ENCODE measurements at places on chromosomes 3 and 15.

DNA sequence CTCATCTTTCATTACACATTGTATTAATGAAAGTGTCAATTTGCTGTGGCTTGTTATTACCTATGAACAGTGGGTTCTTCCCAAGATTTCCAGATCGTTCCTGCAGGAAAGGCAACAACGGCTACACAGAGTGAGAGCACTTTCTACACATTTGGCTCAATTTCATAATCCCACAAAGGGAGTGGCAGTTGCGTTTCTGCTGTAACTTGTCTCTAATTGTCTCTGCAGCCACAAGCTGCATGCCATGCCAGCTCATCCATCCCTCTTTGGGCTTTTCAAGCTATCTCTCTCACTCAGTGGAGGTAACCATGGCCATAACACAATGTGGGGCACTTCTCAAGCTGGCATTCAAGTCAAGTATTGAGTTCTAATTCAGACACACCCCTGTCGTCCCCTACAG lies 27.7 kb upstream of the CPNE4 start:
- DNase-seq = no peak

DNA sequence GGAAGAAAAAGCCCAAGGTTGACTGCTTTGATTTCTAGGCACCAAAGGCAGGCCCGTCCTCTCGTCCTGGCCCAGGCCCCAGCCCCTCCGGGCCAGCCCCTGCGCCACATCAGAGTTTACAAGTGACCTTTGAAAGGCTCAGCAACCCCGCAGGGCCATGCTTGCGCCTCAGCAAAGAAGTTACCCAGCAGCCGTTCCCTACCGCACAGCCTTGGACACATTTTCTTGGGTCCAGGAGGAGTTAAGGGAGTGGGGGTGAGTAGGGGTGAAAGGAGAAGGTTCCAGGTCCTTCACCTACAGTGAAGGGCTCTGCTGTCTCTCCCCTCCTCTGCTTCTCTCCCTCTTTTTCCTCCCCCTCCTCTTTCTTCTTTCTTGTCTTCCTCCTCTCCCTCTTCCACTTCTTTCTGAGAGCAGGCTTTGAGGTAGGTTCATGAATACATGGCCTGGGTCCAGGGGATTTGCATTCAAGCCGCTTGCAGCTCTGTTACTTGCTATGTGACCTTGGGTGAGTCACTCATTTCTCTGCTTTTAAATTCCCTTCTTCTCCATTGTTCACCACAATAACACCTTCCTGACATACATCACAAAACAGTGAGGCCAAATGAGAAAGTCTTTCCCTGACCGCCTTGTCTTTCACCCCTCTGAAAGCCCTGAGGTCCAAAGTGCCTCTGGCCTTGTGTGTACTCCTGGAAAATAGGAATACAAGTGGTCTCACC lies 223.3 kb upstream of the TPRG1 start:
- no peak for DNase-seq

DNA sequence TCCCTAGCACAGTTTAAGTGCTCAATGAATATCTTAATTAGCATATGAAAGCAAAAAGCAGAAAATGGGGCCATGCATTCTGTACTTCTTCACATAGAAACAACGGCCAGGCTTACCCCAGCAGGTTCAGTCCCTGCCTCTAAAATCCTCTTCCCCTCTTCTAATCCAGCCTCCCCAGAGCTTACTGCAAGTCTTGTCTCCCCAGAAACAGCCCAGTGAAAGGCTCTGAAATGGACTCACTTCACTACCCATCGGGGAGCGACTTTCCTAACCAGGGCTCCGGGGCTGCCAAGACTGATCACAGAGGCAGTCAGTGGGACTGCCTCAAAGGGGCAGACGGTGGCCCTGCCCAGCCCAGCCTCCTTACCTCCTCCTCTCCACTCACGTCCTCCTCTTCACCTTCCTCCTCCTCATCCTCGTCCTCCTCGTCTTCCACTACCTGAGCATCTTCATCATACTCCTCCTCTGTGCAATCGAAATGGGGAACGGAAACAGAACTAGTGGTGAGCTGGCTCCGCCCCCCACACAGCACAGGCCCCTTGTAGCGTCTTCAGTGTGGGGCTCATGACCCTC lies 38.0 kb downstream of the ANP32A start:
- no peak for DNase-seq

DNA sequence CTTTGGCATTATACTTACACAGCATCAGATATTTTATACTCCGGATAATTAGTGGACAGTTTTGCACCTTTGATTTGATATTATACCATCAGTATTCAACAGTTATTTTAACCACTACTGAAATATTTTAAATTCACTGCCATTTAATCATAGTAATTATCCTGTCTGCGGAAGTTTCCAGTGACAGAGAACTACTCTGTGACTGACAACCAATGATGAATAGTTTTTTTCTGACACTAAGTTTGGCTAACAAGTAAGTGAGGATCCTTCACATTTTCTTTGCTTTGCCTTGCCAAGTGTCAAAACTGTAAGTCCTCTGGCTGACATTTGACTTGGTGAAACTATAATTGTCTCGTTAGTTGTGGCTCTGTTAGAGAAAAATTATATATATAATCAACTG lies 30.5 kb upstream of the GOLGA8B start:
- no peak for DNase-seq

GRCh38 chr3:141942006-141942405 lies 65.6 kb downstream of the ATP1B3 start:
- no peak for DNase-seq

- DNase-seq = no peak
These were observed 39.9 kb downstream of the OIP5 start for GRCh38 chr15:41292521-41292920.

DNA sequence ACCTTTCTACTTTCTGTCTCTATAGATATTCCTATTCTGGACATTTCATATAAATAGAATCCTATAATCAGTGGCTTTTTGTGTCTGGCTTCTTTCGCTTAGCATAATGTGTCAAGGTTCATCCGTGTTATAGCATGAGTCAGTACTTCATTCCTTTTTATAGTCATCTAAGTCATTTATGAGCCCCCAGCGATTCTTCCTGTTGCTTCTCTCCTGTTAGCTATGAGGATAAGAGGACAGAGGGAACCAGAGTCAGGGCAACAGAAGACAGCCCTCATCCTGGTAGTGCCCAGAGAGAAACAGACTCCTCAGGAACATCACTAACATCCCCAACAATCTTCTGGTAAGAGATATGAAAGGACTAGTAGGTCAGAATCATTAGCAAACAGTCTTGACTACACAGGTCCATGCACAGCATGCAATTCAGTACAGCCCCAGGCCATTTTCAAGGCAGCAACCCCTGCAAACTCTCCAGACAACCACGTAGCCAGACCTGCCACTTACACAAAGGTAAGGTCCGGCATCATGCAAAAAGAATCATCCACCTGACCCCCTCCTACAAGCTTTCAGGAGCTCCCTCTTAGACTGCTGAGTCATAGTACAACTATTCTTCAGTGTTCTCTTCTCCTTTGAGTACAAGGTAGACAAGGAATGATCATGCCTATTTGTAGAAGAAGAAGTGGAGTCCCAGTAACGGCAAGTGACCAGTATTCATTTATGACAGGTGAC lies 91.5 kb downstream of the MYLK start:
- no peak for DNase-seq

DNA sequence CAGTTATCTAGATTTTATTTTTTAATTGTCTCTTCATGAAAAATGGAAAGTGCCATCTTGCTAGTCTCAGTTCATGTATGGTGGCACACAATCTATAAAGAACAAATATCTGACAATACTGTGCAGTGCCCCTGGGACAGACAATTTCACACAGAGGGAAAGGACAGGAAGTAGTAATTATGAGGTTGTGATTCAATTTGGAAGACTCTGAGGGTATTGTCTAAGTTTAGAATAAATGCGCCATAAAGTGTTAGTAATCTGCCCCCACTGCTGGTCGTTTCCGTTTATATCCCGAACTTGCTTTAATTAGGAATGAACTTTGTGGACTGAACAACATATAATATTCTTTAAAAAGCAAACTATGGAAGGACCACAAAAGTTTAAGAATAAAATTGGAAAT lies 196.4 kb upstream of the SLC24A5 start:
- DNase-seq = no peak

GRCh38 chr3:149902498-149903139 lies 68.1 kb downstream of the PFN2 start:
- DNase-seq = no peak

GRCh38 chr15:42031198-42031915 lies 10.5 kb upstream of the PLA2G4E start:
- DNase-seq = no peak

DNA sequence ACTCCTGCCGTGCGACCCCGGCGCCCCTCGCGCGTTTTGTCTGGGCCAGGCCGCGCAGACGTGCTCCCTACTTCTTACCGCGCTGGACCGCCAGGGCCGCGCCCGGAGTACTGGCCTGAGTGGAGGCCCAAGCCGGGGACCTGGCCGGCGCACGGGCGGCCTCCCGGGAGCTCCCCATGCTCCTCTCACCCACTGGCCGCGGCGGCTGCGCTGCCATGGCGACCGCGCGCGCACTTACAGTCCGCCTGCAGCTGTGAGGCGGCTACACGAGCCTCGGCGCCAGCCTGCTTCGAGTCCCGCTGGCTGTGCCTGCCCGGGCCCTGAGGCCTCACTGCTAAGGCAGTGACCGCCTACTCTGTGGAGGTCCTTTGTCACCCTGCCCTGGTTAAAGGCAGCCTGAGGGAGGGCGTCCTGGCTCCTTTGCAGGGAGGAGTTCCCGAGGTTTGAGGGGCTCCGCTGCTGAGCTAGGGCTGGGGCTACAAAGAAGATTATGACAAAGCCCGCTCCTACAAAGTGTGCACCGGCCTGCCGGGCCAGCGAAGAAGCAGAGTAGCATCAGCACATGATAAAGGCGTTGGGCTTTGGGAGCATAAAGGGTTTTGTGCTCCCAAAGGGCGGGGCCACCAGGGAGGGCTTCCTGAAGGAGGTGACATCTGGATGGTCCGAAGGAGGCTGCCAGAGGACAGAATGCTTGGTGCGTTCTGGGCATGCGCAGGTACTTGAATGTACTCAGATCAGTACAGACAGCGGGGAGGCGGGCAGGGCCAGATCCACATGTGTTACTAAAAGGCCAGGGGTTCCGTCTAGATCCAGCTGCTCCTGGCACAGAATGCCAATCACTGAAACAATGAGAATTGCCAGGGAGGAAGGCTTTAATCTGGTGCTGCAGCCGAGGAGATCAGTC lies at the start of the genes LRRC34 and LRRIQ4:
Gene LRRC34 (minus strand): TSS at position 573 of the 904 bp plus-strand sequence. CDS start 356 bp downstream, at position 217.
Gene LRRIQ4 (plus strand): TSS at position 539 of the 904 bp plus-strand sequence. CDS start 9,052 bp downstream, outside the sequence.
- peak; percentile 70 for DNase-seq

- no peak for DNase-seq
These were observed 83.7 kb downstream of the ETV5 start for GRCh38 chr3:186025161-186025560.

DNA sequence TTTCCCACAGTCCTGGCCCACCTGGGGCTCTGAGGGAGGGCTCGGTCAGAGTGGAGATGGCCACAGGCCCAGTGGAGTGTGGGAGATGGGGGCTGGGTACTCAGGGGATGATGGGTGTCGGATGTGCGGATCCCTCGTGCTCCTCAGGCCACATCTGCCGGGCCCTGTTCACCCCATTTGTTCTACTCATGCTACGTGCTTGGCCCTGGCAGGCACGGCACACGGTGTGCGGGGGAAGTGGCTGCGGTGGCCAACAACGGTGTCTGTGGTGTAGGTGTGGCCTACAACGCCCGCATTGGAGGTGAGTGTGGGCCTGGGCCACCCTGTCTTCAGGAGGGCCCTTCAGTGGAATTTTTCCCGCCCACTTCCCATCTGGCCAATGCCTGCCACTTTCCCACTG lies 7.0 kb upstream of the FES start:
- DNase-seq = no peak

All from naive B cell (primary cell).